ENCODE measurements at places on chromosomes 2 and 18.

DNA sequence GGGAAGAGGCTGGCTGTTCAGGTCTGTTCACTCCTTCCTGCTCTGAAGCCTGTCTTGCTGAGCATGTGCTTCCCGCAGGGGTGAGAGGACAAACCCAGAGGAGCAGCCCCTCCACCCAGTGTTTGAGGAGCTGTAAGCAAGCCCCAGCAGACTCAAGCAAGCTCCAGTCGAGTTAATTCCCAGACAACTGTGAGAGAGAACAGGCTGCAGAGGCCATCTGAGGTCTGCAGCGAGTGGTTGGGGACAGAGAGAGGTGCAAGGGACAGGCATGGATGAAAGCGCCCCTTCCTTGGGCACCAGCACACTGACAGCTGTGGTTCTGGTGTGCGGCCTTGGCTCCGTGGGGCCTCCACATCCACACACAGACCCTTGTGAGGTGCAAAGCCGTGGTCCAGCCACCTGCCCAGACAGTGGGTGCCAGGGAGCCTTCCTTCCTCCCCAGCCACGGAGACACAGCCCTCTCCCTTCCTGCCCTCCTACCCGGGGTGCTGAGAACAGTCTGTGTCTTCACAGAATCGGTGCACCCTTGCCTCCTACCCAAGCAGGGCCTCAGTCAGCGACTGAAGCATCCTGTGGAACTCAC, 36.2 kb downstream of the MAL start:
- no peak for DNase-seq

DNA sequence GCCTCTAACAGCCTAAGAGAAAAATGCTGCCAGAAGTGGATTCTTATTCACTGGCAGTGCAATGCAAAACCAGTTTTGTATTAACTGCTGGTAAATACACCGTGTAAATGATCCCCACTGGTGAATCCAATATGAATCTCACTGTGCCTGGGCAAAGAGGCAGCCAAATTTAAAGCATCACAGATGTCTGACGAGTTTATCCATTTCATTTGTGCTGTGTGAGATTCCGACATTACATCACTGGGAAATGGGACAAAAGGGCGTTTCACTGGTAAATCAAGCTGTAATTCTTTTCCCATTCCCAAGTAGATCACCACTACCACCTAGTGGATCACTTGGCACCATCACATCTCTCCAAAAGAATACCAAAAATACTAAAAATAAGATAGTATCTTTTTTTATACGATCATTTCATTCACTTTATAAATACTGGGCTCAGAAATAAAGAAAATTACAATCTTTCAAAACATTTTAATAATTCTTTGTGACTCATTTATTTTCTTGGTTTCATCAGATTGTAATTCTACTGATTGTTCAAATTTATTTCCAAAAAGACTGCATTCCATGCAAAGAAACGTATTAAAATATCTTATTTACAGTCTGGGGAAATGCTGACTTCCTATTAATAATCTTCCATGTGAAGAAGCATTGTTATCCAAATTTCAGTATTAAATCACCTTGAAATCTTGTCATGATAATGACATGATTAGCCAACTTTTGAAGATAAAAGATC, 125.6 kb downstream of the GRB14 start:
- DNase-seq: peak; percentile 39

GRCh38 chr2:205284334-205284733, 398.0 kb upstream of the NRP2 start:
- DNase-seq: no peak

- peak; percentile 43 for DNase-seq
Observed at GRCh38 chr18:2083691-2084090, 487.6 kb downstream of the METTL4 start.

Data from NCI-H748 treated with DMSO at 0.1 percent for 48 hours (cell line).